Esophagus muscularis mucosa (tissue), 4 donors: ENCODE measurements at places on chromosomes 7 and 10. TPM values are rescaled to one million over a fixed set of nuclear protein-coding genes. Genes with fewer than 3 reads are reported as not detected.

GRCh38 chr10:110364531-110364937 is 59.8 kb upstream of the SMNDC1 start:
- H3K4me1 ChIP-seq, result no peaks in the 10 kb centered on the region
- H3K4me3 ChIP-seq, result no peak overlapping the region
- DNase-seq, result no peak
- no peak overlapping the region for H3K27ac ChIP-seq

GRCh38 chr7:6012355-6013104 is 3.5 kb downstream of the AIMP2 start:
- DNase-seq, result no peak
- H3K4me3 ChIP-seq, result no peak overlapping the region
- H3K27me3 ChIP-seq, result no peaks in the 10 kb centered on the region
- peaks cover 57% of the 10 kb centered on the region for H3K4me1 ChIP-seq
- H3K27ac ChIP-seq, result no peak overlapping the region
- H3K36me3 ChIP-seq, result peaks cover 35% of the 10 kb centered on the region

The AMZ1 gene
- total RNA-seq, result under 0.01 TPM

DNA sequence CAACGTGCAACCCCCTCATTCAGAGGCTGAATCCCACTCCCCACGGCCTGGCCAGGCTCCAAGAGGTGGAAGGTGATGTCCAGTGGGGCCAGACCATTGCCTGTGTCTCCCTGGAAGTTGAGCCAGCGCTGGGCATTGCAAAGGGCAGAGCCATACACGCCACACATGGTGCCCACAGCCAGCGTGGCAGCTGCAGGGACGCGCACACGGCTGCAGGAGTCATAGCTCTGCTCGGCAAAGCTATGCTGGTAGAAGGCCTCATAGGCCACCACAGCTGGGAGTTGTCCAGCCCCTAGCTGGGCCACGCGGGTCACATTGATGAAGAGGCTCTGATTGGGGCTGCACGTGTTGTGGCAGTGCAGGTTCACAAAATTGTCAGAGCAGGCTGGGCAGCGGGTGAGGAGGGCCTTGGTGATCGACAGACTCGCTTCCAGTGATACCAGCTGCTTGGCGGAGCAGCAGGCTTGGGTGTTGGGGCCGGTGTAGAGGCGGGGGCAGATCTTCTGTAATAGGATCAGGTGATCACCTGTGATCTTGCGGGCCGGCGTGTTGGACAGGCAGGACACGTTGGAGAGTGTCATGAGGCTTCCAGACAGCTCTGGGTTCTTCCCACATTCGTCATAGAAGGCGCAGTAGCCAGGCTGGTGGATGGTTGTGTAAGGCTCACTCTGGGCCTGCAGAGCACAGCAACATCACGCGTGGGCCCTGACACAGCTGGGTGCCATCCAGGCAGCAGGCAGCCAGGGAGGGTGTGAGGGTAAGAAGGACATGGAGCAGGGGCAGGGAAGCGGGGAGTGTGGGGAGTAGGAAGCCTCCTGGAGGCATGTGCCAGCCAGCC is 1.2 kb downstream of the NPC1L1 start:
- no peak for DNase-seq
- no peaks in the 10 kb centered on the region for H3K36me3 ChIP-seq
- no peak overlapping the region for H3K4me3 ChIP-seq
- no peaks in the 10 kb centered on the region for H3K27me3 ChIP-seq
- H3K27ac ChIP-seq, result no peak overlapping the region

The CALML5 gene
- not detected for total RNA-seq
